Cortex of kidney (tissue), 1 donor: ENCODE measurements at places on chromosomes 3 and 15.

- no peak for DNase-seq
These were observed 275.3 kb upstream of the CADM2 start for GRCh38 chr3:84683493-84683892.

- no peak for DNase-seq
These were observed 1.1 kb downstream of the EIF4G1 start for GRCh38 chr3:184315543-184315867.

GRCh38 chr3:187011915-187012314, 81.6 kb downstream of the ST6GAL1 start:
- DNase-seq = no peak

GRCh38 chr3:198026620-198027019, 66.6 kb downstream of the LMLN start:
- DNase-seq = no peak

GRCh38 chr3:101026244-101026643, 33.0 kb upstream of the ABI3BP start:
- no peak for DNase-seq

GRCh38 chr3:50147447-50147846, 7.7 kb upstream of the SEMA3F start:
- no peak for DNase-seq

DNA sequence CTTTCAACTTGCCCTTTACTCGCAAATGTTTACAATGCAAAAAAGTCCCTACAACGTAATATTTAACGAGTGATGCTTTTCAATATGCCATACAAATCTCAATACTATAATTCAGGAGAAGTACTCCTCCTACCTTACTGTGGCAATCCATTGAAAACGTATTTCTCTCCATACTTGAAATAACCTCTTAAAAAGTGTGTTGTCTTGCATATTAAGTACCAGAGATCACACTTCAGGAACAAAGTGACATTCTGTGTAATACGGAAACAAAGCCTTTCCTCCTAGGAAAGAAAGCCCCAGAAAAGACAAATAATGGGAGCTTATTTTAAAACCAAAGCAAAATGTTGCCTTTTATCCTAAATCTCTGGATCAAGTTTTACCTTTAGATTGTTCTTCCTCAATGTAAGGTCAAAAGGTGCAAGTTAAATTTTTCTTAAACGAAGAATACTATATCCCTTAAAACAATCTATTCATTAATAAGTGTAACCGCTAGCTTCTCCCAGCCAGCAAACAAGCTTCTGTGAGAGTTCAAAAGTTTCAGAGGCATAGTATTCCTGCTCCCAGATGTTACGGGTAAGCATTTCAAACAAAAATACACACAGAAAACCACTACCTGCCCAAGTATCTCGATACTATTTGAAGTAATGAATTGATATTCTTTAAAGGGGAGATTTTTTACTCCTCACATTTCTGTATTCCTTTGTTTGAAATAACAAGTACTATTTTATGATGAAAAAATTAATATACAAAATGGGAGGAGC, 1.7 kb downstream of the TJP1 start:
- DNase-seq = no peak

- no peak for DNase-seq
These were observed 103.9 kb downstream of the TMEM266 start for GRCh38 chr15:76163457-76164295.

DNA sequence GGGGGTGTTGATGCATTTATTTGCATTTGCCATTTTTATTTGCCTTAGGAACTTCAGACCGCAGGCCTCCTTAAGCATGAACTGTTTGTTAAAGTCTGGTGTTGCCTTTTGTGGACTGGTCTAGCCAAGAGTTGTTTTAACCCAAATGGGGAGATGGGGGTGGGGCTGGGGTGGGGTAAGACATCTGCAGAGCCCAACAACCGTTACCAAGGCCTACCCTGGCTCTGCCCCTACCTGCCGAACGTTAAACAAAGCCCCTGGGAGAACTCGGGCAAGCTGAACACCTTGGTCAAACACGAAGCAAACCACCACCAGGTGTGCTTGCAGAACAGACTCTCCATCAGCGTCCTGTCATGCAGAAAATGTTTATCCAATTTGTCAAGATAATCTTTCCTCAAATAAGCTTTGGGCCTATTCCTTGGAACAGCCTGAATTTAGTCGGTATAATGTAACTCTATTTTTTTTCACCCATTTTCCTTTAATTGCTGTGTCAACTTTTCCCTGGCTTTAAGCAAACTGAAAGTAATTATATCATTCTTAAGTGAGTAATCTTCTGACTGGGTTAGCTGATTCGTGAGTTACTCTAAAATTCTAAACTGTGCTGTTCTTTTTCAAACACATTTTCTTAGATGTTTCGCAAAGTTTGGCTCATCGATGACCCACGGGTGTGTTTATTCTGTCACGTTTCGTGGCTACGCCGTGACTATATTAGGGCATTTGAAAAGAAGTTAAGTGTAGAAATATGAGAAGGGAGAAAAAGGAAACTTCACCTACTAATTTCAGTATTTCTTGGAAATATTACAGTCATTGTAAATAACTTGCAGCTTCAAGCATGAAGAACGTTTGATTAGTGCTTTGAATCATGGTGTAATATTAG, 127.6 kb downstream of the SOX2 start:
- no peak for DNase-seq

DNA sequence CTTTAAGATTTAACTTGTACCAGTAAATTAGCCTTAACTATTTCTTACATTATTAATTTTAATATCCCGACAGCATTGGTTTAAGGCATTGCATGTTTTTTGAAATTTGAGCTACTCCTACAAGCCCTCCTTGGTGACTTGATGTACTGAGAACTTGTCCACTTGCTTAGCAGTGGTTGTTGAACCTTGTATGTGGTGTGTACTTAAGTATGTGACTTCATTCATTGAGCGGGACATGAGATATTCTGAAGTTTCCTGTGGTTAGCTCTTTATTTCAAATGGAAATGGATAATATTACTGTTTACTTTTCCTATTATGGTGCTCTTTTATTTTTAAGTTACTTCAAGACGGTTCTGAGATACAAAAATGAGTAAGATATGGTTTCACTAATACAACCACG, 3.6 kb upstream of the COL6A5 start:
- DNase-seq = no peak

GRCh38 chr3:171286580-171287249, 173.5 kb downstream of the TNIK start:
- DNase-seq = no peak

GRCh38 chr3:133208184-133208583, 170.0 kb downstream of the TMEM108 start:
- DNase-seq = no peak

- DNase-seq = no peak
These were observed 199.2 kb downstream of the GHSR start for GRCh38 chr3:172249039-172249438.

- DNase-seq = no peak
These were observed 106.4 kb downstream of the EPHB1 start for GRCh38 chr3:134901461-134901860.

GRCh38 chr15:90402223-90402622, 14.2 kb downstream of the IQGAP1 start:
- DNase-seq = no peak

DNA sequence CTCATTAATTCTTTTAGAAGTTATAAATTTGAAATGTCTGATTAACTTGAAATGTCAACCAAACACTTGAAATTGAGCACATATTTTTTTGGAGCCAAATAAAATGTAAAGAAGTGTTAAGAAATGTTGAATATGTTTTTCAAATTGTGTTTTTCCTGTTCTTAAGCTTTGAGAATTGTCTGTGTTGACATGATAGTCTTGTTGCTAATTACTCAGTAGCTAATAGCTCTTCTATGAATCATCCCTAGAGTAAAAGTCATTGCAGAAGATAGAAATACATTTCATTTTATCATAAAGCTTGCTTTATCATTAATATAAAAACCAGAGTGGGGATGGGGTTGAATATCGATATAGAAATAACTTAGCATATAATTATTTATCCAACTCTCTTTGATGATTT, 41.9 kb upstream of the ABHD10 start:
- no peak for DNase-seq

DNA sequence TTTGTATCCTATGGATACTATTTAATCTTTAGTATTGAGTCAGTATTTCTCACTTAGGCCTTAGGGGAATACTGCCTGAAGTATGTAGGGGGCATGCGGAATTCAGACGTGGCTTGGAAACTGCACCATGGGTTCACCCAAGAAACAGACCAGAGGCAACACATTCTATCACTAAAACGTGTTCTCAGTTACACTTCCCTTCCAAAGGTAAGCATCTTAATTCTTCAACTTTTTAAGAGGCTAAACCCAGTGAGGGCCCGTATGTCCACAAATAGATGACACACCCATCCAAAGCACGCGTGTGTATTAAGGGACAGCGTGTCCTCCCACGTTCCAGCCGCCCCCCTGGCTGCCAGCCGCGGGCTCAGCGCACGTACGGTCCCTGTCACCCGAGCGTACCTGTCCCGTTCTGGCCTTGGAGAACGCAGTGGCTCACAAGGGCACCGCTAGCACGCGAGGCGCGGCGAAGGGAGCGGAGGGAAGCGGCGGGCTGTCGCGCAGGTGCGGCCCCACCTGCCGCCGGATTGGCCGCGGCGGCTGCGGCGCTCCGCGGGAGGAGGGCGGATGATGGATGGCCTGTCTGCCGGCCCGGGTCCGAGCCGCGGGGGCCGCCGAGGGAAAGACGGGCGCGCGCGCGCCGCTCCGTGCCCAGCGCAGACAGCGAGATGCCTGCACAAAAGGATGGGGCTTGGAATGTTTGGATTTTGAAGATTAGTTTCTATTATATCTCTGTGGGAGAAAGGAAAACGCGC, 1003.9 kb upstream of the NR2F2 start:
- no peak for DNase-seq

DNA sequence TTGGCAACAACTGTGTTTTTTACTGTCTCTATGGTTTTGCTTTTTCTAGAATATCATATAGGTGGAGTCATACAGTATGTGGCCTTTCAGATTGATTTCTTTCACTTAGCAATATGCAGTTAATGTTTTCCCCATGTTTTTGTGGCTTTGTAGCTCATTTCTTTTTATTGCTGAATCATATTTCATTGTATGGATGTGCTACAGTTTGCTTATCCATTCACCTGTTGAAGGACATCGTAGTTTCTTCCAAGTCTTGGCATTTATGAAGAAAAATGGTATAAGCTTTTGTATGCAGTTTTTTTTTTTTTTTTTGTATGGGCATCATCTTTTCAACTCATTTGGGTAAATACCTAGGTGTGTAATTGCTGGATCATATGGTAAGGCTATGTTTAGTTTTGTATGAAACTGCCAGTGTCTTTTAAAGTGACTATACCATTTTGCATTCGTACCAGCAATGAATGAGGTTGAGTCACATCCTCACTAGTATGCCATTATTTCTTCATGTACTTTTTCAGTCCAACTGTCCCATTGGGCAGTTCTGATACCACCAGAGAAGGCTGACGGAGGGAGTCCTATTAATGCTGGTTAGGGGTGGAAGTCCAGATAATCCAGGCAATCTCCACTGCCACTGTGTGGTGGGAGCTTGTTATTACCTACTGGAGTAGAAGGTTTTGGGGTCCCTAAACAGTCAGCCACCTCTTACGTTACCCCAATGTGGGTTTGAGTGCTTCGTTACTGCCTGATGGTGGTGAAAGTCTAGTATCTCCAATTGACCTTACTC, 210.5 kb downstream of the DOCK3 start:
- no peak for DNase-seq

DNA sequence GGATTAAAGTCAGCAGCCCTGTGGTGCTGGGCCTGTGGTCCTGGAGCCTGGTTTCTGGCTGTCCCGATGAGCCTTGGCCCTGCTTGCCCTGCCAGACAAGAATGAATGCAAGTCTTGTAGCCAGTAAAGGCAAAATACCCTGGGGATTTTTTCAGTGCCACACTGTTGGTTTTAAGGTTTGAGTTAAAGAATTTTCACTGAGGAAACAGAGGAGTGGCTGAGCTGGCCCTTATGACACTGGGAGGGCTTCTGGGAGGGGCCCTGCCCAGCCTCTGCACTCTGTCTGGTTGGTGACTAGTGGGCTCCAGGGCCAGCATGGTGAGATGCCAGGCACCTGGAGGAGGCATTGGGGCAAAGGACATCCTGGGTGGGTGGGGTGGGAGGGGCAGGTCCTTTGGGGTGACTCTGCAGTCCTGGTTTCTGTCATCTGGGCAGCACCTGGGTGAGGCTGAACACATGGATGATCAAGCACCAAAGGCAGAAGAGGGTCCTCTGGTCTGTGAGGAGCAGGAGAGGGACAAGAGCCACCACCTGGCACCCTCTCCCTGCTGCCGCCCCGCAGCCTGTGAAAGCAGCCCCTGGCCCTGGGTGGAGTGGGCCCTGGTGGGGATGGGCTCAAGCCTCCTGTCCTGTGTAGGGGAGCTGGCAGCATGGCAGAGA, 12.5 kb upstream of the PLA2G4E start:
- no peak for DNase-seq

DNA sequence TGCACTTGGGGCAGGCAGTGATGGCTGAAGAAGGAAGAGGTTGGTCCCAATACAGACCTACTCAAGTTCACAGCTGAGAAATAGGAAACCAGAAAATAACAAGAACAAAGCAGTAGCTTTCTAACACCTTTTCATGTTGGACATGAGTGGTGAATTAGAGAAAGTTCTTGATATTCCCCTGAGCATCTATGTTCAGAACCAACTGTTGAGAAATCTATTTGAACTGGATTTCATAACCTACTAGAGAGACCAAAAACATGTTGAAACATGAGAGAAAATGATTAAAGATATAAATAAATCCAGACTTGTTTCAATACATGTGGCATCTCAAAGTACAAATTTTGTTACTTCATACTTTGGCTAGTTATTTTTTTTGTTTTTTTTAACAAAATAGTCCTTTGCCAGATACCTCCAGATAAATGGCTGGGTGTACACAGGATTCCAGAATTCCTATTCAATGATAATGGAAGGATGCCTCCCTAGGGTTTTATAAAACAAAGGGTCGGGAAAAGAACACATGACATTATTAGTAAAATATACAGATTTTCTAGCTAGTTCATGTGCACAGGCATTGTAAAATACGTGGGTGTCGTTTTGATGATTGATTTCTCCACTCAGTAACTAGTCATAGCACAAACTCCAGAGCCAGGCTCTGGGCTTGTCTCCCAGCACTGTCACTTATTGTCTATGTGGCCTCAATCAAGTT, 34.4 kb upstream of the TNFSF10 start:
- no peak for DNase-seq

- DNase-seq = no peak
These were observed 49.4 kb upstream of the UBE2E1 start for GRCh38 chr3:23756206-23756840.

DNA sequence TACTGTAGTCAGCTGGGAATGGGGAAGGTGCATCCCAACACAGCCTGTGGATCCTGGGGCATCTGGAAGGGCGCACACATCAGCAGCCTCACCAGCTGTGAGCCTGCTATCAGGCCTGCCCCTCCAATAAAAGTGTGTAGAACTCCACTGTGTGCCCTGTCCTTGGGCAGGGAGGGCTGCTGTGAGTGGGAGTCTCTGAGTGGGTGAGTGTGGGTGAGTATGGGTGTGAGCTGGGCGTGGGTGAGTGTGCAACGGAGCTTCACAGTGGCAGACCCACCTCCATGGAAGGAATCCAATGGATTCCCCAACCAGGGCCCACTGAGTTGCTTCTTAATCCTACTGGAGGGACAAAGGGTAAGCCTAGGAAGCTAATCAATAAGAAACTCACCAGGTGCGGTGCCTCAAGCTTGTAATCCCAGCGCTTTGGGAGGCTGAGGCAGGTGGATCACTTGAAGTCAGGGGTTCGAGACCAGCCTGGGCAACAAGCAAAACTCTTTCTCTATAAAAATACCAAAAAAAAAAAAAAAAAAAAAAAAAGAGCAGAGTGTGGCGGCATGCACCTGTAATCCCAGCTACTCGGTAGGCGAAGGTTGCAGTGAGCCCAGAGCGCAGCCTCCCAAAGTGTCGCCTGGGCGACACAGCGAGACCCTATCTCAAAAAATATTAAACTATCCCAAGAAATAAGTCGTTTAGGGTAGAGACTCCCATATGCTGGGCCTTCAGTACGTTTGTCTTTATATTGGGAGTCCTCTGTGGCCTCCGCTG, 555 bp upstream of the RCCD1 start:
- DNase-seq = no peak
